ENCODE measurements at places on chromosomes 13 and 19.
A peak's percentile ranks its signal among the peaks of the same experiment; 100 is the strongest.

GRCh38 chr13:102909971-102910370, 64.1 kb downstream of the ERCC5 start:
- no peak for DNase-seq

- peak; percentile 26 for DNase-seq
Observed at GRCh38 chr13:27022571-27023311, 148.9 kb downstream of the USP12 start.

GRCh38 chr13:70042193-70042592, 65.4 kb upstream of the ATXN8OS start:
- DNase-seq: no peak

GRCh38 chr13:86839221-86839620, 832.0 kb upstream of the SLITRK5 start:
- no peak for DNase-seq

DNA sequence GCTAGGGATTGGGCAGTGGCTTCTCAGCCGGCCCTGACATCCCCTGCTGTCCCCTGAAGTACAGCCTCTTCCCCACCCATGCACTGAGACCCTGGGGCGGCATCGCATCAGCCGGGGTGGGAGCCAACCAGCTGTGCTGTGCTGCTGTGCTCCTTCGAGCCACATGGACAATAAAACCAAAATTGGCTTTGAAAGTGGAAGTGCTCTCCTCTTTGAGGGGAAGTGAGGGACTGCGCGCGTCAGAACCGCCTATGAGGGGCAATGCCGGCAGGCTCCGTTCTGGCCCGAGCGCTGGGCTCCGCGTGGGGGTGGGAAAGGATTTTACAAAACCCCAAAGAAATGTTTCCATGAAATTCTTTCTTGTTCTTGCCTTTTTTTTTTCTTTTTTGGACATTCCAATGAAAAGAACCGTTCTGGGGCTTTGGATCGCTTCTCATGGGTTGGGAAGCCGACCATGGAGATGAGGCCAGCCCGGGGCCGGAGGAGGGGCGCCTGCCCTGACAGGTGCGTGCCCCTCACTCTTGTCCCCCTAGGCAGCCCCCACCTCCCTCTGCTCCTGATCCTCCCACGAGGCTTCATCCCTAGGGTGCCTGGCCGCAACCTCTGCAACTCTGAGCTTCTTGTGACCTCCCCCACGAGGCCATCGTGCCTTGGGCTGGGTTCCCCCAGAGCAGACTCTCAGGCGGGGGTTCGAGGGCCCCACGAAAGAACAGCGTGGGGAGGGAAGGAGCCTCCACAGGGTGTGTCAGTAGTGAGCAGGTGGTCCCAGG, 22.6 kb downstream of the KLHL26 start:
- no peak for DNase-seq

- DNase-seq: no peak
Observed at GRCh38 chr19:38911388-38912001, 491 bp downstream of the CCER2 start.

- peak; percentile 64 for DNase-seq
Observed at GRCh38 chr13:75760131-75761021, 124.2 kb downstream of the LMO7 start.

DNA sequence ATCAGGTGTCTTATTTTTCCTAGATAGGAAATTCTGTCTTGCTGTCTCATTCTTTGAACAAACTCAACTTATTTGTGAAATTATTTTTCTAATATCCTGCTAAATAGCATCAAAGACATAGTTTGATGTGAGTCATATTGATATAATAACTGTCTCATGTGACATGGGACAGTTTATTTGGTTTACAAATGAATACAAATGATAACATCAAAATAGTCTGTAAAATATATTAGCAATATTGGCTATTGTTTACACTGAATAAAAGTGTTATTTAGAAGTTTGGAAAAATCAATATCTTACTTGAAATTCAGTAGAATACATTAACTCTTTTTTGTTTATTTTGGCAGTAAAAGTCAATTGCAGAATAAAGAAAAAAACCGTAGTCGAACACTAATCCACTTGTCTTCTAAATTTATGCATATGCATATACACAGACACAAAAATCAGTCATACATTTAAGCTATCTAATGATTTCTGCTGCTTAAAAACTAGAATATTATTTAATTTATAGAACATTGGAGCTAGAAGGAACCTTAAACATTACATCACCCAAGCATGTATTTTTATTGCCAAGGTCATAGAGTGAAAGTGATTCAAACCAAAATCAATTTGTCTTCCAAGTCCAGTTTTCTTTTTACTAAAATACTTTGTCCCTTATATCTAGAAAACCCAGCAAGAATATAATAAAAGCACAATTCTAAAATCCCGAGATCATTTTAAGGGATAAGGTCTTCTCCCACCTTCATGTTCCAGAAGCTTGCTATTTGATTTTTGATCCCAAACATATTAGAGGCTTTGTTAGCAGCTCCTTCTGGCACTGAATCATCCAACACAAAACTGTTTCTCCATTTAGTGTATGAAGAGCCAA, 776.5 kb upstream of the SLITRK1 start:
- DNase-seq: no peak

- no peak for DNase-seq
Observed at GRCh38 chr13:100848304-100848703, 173.7 kb upstream of the TMTC4 start.

- DNase-seq: no peak
Observed at GRCh38 chr19:5115771-5116202, 146.9 kb downstream of the KDM4B start.

- DNase-seq: no peak
Observed at GRCh38 chr19:8044018-8044417, 8.5 kb upstream of the CCL25 start.

DNA sequence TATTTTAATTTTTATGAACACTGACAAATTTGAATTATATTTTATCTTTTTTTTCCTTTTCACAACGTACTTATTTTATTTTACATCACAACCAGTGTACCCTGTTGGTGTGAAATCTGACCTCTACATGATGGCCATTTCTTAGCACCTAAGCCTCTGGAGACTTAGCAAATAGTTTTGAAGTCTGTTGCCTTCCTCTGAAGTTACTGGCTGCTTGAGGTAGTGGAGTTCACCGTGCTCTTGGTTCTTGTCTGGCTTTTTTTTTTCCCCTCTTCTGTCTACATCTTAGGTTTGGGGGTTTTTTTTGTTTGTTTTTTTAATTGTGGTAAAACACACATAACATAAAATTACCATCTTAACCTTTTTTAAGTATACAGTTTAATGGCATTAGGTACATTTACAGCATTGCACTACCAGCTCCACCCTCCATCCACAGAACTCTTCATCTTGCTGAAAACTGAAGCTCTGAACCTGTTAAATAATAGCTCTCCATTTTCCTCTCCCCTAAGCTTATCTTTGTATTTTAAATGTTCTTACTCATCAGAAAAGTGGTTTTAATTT, 94.1 kb upstream of the MLNR start:
- DNase-seq: no peak

GRCh38 chr19:29537601-29538000, 11.8 kb downstream of the VSTM2B start:
- no peak for DNase-seq

DNA sequence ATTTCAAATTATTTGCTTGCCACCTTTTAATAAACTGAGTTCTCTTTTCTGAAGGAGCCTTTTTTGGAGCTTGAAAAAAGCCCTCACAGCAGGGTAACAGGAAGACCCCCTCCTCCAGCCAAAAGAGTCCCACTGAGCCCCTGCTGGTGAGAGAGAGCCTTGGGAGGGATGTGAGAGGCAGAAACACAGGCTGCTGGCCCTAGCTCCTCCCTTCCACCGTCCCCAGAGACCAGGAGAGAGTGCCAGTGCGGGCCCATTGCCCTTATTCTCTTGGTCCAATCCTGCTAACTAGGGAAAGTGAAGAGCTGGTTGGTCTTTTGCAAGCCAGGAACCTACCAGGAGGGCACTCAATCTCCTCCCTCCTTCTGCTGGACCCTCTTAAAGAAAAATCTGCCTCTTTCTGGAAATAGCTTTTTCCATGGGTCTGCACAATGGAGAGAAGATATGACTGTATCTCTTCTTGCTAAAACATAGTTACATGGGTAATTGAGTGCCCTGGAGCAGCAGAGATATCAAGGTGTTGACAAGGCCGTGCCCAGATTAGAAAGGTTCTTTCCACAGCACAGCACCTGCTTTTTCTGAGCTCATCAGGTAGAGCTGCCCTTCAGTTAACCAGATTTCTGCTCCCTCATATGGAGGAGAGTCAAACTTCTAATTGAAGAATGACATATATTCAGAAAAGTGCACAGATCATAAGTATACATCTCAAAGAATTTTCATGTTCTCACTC, 113.9 kb downstream of the LRCH1 start:
- no peak for DNase-seq
